A172 (cell line): ENCODE measurements at places on chromosomes 4 and X. TPM values are rescaled to one million over a fixed set of nuclear protein-coding genes. Genes with fewer than 3 reads are reported as not detected.

The RBM46 gene
- not detected in 2 replicates for total RNA-seq

The NOX1 gene
- total RNA-seq: not detected in 2 replicates

The LYAR gene
- 38.1 and 54.5 TPM in 2 replicates for total RNA-seq

The OTUD6A gene
- not detected in 2 replicates for total RNA-seq

The PAGE1 gene
- total RNA-seq: 1.1 TPM in 1 of 2 replicates, not detected in the other

The TMPRSS11F gene
- not detected in 2 replicates for total RNA-seq

The HTT-AS gene
- not detected in 2 replicates for total RNA-seq

The CT45A2 gene
- not detected in 2 replicates for total RNA-seq

The GLRA3 gene
- not detected in 2 replicates for total RNA-seq

The CXCL10 gene
- not detected in 2 replicates for total RNA-seq

The ITGB1BP2 gene
- total RNA-seq: 1.0 and 1.2 TPM in 2 replicates

DNA sequence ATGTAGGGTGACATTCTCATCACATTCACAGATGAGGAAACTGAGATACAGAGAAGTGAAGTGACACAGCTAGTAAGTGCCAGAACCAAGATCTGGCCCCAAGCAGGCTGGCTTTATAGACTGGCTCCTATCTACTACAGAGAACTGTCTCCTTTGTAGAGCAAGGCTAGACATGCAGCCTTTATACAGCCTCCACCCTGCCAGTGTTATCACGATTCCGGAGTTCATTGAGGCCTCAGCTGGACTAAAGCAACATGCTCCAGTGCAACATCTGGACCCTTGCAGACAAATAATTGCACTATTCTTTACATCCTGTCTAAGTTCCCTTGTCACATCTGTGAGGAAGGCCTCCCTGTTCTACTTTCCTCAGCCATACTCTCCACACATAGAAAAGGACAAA lies 58.0 kb upstream of the XIAP start:
- DNase-seq: no peak

DNA sequence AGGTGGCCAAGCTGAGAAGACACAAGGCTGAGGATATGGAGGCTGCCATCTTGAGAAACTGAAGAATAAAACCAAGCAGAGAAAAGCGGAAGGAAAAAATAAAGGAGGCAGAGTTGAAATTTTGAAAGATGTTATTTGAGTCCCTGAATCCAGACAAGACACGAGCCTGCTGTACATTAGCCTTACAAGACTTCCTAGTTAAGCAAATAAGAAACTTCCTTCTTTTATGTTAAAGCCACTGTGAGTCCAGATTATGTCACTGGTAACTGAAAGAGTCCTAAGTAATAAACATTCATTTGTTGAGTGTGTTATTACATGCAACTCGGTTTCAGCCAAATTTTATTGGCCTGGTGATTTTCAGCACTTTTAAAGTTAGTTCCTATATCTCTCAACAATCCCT lies 30.4 kb downstream of the DRD5 start:
- DNase-seq: no peak

DNA sequence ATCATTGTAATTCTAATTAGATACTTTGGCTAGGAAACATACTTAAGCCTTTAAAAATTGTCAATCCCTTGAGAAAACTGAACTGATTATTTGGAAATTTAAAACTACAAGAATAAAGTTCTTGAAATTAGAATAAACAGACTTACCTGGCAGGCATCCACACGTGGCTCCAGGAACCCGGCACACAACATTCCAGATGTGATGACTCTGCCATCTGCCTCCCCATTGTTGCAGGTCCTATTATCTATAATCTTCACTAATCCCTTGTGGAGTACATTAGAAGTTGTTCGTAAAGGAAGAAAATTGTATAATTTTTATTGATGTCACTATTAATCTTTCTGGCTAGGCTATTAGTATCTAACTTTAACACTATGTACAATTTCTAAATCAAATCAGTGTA lies 16.2 kb upstream of the GNRHR start:
- DNase-seq: no peak

DNA sequence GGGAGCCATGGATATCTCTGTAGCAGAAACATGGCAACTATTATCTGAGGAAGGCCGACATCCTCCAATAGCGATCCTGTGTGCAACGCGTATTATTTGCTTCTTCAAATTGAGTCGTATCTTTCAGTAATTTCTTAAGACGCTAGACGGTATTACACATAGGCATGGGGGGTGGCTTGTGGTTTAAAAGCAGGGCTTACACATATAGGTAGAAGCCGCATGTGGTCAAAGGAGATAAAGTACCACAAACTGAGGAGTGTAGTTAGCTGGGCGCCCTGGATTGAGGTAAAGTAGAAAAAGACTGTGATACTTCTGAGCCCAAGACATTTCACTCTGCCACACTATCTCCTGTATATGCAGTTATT lies 94.6 kb downstream of the SORBS2 start:
- DNase-seq: no peak

DNA sequence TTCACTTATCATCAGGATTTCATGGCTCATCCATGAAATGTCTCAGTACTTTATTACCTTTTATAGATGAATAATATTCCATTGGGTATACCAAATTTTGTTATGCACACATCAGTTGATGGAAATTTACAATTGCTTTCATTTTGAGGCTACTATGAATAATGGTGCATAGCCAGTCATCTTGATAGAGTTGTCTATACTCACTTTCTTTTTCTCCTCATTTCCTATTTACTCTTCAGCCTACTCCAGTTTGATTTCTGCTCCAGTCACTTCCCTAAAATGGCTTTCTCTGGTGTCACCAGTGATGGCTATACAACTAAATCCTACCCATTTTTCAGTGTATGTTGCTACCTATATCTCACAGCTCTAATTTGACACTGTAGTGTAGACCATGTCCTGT lies 743.5 kb upstream of the MAGEB2 start:
- no peak for DNase-seq

GRCh38 chr4:61246034-61246433 lies 45.9 kb downstream of the ADGRL3 start:
- no peak for DNase-seq

GRCh38 chr4:87050596-87050995 lies 115.8 kb downstream of the AFF1 start:
- no peak for DNase-seq

DNA sequence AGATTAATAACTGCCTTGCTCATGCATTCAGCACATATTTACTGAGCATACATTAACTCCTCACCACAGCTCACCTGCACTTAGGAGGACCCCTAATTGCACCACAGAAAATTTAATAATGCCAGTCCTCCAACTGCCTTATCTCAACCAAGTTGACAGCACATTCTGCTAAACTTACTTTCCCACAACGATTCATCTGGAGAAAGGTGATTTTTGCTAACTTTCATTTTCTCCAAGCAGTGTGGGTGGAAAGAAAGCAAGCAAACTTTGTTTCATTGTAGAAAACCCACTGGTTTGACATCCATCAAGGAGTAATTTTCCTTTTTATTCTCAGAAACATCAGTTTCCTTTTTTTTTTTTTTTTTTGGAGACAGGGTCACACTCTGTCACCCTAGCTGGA lies 49.1 kb downstream of the RASGEF1B start:
- DNase-seq: no peak

DNA sequence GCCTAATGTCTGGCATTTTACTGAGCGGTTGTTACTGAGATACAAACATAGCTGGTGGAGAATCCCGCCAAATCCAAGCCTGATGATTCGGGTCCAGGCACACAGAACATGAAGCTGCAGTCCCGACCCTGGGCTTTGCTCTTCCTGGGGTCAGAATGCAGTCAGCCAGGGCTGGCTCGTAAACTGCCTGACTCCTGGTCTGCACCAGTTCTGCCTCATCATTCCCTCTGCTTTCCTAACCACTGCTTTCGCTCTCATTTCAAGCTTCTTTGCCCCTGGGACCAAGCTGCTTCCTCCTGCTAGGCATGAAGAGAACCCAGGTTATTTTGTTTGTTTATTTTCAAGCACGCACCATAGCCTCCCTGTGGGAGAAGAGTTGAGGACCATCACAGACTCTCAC lies 39.3 kb downstream of the GATB start:
- DNase-seq: no peak
